ENCODE measurements at places on chromosomes 7 and 10.

GRCh38 chr7:3206771-3207191, 94.3 kb upstream of the SDK1 start:
- no peak for DNase-seq

DNA sequence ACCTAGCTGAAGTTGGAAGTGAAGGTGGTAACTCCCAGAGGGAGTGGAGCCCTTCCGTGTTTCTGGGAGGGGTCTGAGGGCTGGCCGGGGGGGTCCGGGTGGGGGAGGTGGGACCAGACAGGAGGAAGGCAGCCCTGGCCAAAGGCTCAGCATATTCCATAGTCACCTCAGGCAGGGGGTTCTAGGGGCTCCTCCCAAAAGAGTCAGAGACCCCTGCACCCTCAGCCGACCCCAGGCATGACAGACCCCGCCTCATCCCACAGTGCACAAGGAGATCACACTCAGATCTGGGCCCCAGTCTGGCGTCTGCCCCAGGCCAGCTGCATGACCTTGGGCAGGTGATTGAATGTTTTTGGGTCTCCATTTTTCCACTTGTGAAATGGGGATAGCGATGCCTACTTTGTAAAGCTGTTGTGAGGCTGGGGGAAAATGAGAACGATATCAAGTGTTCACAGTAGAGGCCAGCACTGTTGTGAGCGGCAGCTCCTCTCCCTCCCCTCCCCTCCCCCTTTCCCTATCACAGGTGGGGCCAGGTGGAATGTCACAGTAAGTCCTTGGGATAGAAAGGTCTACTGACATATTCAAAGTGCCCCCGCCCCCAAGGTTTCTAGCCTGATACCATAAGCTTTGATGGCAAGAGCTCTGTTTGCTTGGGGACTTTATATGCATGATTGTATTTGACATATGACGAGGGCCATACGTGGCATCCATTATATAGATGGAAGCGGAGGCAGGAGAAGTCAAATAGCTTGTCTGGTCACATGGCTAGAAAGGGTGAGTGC, 33.3 kb downstream of the DNAJB12 start:
- no peak for DNase-seq

DNA sequence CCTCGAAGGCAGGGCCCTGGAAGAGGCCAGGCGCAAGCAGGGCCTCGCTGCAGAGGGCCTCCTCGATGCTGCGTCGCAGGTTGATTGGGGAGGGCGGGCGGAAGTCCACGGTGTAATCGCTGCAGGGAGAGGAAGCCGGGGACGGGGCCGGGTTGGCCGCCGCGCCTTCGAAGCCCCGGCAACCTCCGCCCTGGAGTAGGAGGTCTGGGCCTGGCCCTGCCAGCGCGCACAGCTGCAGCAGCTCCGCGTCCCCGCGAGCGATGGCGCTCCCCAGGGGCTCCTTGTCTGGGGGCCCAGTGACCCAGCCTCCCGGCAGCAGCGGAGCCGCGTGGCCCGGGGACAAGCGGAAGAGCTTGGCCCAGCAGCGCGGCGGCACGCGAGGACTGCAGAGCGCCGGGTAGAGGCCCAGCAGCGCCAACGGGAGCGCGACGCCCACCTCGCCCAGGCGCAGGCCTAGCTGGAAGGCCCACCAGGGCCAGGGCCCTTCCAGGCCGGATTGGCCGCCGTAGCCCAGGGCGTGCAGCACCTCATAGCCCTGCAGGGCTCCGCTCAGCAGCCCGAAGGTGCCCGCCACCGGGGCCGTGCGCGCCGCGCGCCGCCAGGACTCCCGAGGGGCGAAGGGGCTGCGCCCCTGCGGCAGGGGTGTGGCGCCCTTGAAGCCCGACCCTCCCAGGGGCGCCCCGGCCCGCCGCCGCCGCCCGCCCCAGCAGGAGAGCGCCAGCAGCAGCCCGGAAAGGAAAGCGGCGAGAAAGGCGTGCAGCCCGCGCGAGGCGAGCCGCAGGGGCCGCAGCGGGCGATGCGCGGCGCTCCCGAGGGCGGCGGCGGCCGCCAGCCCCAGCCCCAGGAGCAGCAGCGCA, 7.8 kb upstream of the RBM28 start:
- DNase-seq: no peak

GRCh38 chr7:69871886-69872569, 273.8 kb downstream of the AUTS2 start:
- DNase-seq: no peak

DNA sequence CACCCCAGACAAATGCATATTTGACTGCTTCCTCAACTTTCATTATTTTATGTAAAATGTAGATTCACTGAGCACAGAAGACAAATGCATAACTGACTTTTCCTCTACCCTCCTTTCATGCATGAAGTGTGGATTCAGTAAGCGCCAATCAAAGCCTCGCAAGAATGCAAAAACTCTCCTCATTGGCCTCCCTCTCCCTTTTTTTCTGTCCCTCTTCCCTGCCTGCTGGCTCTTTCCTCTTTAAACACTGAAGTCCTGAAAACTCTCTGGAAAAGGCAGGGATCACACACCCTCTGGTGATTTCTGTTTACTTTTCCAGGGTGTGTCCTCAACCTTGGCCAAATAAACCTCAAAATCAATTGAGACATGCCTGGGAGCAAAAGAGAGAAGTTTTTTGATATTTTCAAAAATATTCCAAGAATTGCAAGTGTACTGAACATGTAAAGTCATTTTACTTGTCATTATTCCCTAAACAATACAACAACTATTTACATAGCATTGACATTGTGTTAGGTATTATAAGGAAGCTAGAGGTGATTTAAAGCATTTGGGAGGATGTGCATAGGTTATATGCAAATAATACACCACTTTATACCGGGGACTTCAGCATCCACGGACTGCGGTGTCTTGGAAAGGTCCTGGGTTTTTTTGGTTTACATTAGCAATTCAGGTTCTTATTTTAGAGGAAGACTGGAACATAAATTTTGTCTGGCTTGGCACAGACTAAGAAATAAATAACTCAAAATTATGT, 71.4 kb downstream of the SEC61G start:
- DNase-seq: no peak

DNA sequence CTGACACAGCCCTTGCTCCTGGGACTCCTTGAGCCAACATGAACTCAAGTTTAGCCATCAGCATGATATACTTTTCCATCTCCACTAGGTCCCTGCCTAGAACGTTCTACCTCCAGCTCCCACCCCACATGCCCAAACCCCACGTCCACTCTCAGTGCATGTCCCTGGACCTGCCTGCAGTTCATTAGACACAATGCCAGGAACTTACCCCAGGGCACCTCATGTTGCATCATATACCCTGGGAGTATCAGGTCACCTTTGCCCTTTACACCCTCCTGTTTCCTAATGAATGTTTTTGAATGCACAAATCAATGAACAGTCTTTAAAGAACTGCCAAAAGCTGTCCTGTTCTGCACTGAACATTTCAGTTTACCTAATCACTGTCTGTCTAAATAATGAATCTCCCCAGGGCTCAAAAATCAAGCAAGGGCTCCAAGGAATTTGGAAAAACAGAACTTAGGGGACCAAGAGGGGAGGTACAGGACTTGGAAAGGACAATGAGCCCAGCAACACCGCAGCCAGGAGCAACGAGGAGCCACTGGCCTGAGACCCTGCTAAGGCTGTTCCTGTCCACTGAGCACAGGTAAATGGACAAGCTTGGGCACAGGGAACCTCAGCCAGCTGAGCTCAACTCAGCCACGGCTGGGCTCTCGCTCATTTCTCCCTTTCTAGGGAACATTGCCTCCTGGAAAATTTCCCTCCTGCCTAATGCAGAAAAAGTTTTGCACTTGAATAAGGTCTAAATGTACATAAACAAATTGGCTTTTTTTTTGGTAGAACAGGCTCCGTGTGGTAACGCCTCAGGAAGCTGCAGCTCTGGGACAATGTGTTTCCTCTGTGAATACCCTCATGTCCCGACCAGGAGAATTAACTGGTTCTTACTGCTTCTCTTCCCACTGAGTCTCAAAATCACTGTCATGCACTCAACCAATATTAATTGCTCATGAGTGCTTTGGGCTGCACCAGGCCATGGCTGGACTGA, 7.4 kb downstream of the MAT1A start:
- no peak for DNase-seq

- DNase-seq: peak; percentile 95
Measured at GRCh38 chr10:71840177-71840957, 10.7 kb downstream of the PSAP start.

GRCh38 chr10:124962421-124962820, 20.5 kb downstream of the ZRANB1 start:
- no peak for DNase-seq

GRCh38 chr7:159033473-159033825, 111.2 kb downstream of the VIPR2 start:
- no peak for DNase-seq

GRCh38 chr7:74583630-74584029, 73.9 kb upstream of the GTF2I start:
- no peak for DNase-seq

- DNase-seq: no peak
Measured at GRCh38 chr10:128473911-128474310, 347.7 kb upstream of the MKI67 start.

GRCh38 chr10:127040756-127041155, 135.5 kb downstream of the DOCK1 start:
- peak; percentile 30 for DNase-seq

- peak; percentile 6 for DNase-seq
Measured at GRCh38 chr7:30396389-30396788, 82.2 kb downstream of the NOD1 start.

DNA sequence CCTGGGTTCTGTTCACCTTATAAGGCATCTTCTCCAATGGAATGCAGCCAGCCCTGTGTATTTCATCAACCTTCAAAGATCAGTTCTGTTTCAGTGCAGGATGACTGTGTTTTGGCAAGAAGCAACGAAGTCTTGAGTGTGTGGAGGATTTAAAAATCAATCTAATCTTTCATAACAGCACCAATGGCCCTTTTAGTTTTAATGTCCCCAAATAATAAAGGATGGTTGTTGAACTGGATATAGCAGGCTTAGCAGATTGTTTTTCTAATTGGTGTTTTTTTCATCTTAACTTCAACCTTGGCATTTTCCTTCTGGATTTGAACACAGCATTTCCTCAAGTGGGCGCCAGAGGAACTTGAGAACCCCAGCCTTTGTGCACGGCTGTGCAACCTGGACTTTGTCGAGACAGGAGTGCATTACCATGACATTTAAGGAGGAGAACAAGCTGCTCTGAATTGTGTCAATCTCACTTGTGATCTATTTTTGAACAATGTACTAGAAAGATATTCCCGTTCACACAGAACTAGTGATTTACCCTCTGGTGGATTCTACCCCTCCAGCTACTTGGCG, 313.3 kb upstream of the AKR1E2 start:
- peak; percentile 91 for DNase-seq

Measured in fibroblast of skin of abdomen (primary cell).